ENCODE measurements at places on chromosomes 7 and 10. TPM values are rescaled to one million over a fixed set of nuclear protein-coding genes. Genes with fewer than 3 reads are reported as not detected.

DNA sequence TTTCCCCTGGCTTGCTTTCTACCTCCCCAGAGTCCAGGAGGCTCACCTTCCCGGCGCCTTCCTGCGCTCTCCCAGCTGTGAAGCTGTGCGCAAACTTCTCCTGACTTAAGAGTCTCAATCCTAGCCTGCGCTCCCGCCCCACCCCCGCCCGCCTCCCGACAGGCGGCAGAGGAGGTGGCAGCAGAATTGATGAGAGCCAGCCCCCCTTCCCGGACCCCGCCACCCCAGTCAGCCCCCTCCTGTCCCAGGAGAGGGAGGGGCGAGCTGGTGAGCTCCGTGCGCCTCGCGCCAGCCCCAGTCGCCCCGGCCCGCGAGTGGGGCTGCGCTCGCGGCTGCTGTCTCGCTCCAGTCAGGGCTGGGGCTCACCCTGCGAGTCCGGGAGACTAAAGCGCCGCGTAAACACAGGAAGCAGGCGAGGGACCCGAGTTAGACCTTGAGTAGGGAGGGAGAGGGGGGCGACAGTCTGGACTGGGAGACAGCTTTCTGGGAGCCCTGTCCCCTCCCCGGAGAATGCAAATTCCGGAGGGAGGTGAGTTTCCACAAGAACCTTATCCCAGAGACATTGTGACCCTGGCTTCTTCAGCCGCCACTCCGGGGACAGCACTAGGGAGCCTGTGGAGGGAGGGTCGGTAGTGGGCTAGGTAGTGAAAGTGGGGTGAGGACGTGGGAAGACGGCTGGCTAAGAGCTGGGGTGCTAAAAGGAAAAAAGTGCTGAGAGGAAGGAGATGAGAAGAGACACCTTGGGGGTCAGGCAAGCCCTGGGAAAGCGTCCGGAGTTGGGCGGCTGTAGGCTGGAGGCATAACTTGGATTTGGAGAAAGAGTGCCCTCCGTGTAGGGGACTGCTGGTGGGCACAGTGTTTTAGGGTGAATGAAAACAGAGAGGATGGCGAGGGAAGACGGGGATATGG, at the start of gene CALCR:
Gene CALCR, minus strand, starts transcription at position 79 of the 909 bp plus-strand sequence. CDS start 87,743 bp downstream, outside the sequence.
- peak; percentile 34 for DNase-seq

DNA sequence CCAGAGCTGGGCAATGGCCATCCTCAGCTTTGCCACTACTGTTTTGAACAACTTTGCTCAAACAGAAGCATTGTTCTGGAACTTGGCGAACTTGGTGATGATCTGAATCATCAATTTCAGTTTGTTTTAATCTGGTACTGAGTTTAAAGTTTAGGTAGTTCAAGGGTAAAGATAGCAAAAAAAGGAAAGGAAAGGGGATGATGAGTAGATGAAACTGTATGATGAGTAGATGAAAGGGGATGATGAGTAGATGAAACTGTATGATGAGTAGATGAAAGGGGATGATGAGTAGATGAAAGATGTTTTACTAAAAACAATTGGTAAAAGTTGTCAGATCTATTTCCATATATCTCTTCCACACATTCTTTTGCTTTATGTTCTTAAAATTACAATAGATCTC, 737.0 kb downstream of the LRMDA start:
- DNase-seq = no peak

AMPH gene
- total RNA-seq = 4.7 TPM

FANK1 gene
- 0.58 TPM for total RNA-seq

PRPS1L1 gene
- not detected for total RNA-seq

Measured in right cardiac atrium (tissue), 5 donors.